ENCODE measurements at places on chromosomes 5 and 9.

DNA sequence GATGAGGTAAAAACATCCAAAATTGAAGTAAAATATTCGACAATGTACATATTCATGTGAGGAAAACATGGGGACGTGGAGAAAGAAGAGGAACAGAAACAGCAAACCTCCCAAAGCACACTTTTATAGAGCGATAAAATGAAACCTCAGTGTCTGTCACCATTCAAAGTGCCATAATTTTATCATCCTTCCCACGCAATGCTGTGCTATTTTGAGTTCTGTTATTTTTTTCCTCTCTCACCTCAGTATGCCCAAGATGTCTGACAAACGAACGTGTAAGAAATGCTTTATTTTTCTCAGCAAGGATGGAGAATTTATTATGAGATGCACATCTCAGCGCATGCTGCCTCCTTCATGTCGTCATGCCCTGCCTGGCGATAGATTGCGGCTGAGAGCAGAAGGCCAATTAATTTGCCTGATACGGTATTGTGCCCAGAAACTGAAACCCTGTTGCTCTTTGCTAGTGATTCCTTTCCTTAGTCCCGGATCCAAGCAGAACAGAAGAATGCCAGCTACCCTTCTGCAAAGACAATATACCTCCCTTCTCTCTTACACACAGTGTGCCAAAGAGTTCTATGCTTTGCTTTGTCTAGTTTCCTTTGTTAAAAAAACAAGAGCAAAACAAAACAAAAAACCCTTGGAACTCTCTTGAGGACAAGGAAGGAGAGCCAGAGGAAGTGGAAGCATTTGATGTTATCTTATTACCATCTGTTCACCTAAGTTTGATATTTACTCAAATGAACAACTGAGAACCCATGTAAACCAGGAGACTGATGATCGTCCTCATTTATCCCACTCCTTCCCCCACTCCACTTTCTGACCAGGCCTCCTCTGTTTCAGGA, 192.4 kb downstream of the SEMA6A start:
- no peak for DNase-seq

GRCh38 chr9:131280660-131281059, 4.3 kb upstream of the FAM78A start:
- no peak for DNase-seq

- DNase-seq, result no peak
Measured at GRCh38 chr5:92652756-92653155, 928.3 kb downstream of the NR2F1-AS1 start.

- DNase-seq, result no peak
Measured at GRCh38 chr9:135978642-135979546, 17.7 kb upstream of the UBAC1 start.

GRCh38 chr5:7805379-7805778, 45.6 kb downstream of the CFAP90 start:
- no peak for DNase-seq

DNA sequence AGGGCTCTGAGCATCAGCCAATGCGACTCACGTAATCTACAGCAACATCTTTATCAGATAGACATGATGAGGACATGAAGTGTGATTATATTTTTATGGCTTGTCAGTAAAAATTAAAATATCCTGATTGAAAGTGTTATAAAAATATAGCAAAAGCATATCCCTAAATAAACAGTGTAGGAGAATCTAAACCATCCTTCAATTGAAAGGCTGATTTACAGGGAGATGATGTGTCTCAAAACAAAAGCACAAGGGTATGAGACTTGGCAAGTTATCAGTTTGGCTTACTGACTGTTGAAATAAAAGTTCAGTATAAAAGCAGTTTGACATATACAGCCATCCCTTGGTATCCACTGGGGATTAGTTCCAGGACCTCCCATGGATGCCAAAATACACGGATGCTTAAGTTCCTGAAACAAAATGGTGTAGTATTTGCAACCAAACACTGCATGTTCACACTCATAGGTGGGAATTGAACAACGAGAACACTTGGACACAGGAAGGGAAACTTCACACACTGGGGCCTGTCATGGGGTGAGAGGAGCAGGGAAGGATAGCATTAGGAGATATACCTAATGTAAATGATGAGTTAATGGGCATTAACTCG, 149.9 kb upstream of the MAP1B start:
- DNase-seq, result no peak

DNA sequence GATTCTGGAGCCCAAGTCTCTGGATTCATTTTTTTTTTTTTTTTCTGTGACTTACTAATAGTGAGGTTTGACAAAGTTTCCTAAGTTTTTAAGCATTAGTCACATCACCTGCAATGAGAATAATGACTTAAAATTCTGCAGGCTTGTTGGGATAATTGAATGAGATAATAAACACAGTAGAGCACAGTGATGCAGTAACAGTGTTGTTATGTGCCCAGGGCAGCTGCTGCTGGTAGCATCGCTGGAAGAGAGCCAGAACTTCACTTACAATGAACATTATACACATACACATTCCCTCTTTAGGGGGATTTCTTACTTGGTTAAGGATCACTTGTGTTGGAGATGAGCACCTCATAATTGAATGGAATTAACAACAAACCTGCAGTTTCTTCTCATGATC, 78.9 kb downstream of the ALDH7A1 start:
- DNase-seq, result no peak

GRCh38 chr5:116130471-116130870, 45.6 kb downstream of the COMMD10 start:
- DNase-seq, result no peak

DNA sequence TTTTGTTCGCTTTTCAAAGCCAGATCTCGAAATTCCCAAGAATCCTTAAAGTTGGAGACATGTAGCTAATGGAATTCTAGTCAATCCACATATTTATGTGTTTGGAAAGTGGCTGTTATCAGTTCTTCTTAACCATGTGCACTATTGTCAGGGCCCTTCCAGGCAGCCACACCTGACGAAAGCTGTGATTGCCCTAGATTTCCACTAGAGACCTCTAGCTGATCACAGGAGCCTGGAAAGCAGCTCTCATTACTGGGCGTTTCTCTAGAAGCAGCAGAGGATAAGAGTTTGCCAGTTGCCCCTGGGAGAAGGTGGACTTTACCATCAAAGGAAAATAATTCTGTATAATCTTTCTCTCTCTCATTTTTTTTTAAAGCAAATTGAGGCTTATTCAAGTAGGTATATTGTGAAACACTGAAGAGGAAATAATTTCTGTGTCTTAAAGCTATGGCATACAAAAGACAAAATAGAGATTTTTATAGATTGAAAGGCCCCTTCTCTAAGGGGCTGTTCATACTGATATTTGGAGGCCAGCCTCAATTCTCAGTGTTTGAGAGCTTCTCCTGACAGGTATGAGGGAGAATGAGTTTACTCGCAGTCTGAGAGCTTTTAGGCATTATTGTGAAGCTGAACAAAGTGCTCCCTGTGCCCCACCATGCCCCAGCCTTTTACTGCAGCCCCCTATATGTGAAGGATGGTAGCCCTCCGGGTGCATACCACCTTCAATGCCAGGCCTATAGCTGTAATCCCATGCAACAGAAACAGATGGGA, 405.4 kb upstream of the ACTBL2 start:
- DNase-seq, result no peak

DNA sequence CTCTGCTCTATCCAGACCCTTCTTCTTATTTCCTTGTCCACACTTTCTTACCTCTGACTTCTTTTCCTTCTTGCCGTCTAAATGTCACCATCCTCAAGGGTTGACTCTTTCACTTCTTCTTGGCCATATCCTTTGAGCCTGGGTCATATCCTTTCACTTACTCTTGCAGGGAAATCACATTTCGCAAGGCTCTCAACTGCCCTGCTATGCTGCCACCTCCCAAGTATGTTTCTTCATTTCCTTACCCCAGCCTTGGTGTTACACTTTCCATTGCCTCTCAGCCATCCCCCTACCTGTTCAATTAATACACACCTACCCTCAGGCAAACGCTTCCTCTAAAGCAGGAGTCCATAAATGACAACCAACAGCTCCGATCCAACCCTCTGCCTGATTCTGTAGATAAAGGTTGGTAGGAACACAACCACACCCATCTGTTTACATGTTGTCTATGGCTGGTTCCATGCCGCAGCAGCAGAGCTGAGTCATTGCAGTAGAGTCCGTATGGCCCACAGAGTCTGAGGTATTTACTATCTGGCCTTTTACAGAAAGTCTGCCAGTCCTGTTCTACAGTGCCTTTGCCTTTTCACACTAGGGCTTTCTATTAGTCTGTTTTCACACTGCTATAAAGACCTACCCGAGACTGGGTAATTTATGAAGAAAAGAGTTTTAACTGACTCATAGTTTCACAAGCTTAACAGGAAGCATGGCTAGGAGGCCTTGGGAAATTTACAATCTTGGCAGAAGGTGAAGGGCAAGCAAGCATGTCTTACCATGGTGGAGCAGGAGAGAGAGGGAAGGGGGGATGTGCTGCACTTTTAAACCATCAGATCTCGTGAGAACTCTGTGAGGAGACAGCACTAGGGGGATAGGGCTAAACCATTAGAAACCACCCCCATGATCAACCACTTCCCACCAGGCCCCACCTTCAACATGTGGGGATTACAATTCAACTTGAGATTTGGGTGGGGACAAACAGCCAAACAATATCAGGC, 97.9 kb downstream of the SV2C start:
- DNase-seq, result no peak

- no peak for DNase-seq
Measured at GRCh38 chr5:140111859-140112551, 1.9 kb upstream of the PURA start.

DNA sequence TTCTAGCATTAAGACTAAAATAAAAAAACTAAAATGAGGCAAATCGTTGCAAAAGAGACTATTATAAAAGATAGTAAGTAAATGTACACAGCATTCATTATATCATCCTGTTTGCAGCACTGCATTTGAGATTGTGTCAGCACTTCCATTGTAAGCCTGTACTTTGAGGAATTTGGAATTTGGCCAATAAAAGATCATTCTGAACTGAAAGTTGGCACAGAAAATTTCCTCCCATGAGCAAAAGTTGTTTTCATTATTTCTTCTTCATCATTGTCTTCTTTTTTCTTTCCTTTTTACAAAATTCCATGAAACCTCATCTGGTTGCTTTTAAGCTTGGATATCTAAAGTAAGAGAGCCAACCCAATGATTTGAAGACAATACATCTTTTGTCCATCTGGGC, 199.3 kb upstream of the ADAMTSL1 start:
- DNase-seq, result no peak

DNA sequence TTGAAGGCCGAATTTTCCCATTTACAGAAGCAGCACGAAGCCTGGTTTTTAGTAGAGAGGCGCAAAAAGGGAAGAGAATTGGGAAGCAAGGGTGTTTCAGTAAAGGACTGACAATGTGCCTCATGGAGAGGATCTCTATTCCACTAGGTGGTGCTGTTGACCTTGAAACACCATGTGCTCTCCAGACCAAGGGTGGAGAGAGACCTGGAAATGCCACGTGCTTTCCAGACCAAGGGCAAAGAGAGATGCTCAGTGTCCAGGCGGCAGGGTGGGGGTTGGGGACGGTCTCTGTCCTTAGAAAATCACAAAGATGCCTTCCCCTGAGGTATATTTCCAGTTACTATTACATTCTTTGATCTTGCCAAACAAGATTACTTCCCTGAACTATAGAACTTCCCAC, 425.3 kb downstream of the CSNK1G3 start:
- no peak for DNase-seq

DNA sequence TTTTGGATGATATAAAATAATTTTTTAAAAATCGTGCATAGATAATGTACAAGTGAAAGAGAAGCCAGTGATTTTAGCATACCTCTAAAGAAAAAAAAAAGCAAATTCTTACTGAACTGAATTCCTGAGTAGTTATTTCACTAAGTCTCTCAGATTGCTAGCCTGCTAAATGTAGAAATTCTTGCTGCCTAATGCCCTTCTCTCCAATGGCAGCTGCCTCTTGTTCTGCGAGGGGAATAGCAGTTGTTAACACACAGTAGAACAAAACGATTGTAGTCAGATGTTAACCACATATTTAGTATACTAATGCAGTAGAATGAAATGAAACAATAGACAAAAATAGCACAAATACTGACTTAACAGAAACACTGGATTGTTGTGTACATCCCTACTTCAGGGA, 26.8 kb downstream of the SMAD5 start:
- no peak for DNase-seq

GRCh38 chr5:171485668-171486067, 66.2 kb downstream of the FGF18 start:
- DNase-seq, result no peak

- no peak for DNase-seq
Measured at GRCh38 chr9:105418588-105419500, 29.0 kb upstream of the FSD1L start.

DNA sequence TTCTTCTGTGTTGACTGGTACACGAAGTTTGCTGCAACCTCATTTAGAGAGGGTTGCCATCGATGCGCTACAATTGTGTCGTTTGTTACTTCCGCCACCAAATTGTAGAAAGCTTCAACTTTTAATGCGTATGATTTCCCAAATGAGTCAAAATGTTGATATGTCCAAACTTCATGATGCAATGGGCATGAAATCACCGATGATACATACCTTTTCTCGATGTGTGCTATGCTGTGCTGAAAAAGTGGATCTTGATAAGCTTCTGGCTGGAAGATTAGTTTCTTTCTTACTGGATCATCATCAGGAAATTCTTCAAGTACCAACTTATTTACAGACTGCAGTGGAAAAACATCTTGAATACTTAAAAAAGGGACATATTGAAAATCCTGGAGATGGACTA, 65.7 kb downstream of the TMEM38B start:
- no peak for DNase-seq

DNA sequence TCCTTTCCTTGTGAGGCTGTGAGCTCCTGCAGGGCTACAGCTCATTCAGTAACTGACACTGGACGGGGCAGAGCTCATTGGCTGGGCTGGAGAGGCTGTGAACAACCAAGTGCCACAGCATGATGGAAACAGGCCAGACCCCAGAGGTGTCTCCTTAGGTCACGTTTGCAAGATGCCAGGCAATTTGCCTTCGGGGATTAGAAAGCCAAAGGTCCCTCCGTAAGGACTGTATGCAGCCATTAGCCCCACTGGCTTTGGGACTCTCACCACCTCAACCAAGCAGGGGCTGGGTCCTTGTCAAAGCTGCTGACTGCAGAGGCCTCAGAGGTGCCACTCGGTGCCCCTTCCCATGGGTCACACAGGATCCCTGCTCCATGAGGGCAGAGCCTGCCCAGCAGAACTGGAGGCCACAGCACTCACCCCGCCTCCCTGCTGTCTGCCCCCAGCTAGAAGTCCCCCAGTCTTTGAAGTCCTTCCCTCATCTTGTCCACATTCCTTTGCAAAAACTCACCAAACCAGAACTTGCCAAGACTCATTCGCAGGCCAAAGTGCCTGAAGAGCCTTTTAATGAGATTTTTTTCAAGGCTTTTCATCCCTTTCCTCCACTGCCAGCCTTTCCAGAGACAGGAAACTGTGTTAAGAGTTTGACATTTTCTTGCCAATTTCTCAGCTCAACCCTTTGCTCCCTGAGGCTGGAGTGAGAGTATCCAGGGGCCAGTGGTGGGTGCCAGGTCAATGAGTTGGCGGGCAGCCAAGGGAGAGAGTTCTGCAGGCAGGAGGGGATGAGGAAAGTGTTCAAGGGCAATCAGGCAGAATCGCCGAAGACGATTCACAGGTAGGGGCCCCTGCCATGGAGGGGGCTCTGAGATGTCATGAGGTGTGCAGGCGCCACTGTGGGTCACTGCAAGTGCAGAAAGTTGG, 39.7 kb upstream of the SLC25A51 start:
- no peak for DNase-seq

GRCh38 chr9:87234854-87235253, 262.8 kb upstream of the DAPK1 start:
- no peak for DNase-seq

GRCh38 chr5:150358261-150359095, 981 bp downstream of the TCOF1 start:
- no peak for DNase-seq

- DNase-seq, result no peak
Measured at GRCh38 chr5:33032271-33033070, 321.4 kb downstream of the NPR3 start.

- DNase-seq, result no peak
Measured at GRCh38 chr5:36900283-36900682, 23.7 kb downstream of the NIPBL start.
